ENCODE measurements at places on chromosomes 11 and 22.

DNA sequence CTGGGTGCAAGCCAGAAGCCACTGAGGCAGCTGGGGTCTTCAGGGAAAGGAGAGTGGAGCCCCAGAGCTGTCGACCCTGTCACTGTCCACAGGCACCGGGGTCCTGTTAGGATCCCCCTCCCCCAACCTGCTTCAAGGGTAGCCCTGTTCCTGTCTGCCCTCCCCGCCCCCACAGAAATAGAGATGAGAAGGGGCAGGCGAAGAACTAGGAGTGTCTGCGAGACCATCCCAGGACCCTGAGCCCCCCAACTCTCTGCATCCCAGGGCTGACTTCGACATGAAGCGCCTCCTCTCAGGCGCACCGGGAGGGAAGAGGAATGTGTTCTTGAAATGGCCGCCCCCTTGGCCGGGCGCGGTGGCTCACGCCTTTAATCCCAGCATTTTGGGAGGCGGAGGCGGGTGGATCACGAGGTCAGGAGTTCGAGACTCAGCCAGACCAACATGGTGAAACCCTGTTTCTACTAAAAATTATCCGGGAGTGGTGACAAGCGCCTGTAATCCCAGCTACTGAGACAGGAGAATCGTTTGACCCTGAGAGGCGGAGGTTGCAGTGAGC, 607 bp upstream of the ZNF70 start:
- DNase-seq, result no peak

- DNase-seq, result peak; percentile 5
Observed at GRCh38 chr11:21866781-21867180, 326.1 kb upstream of the ANO5 start.

DNA sequence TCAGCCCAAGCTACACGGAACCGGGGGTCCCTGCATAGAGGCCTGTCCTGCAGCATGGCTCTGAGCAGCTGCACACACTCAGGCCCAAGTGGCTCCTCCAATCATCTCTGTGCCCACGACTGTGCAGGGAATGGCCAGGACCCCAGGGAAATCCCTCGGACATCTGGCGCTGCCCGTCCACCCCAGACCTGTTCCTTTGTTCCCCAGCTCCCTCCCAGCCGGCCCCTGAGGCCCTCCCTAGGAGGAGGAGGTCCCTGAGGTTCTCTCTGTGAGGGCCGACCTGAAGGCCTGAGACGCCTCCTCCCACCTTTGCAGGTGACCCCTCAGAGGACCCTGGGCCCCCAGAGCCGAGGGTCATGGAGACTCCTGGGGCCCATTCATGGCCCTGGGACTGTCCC, 1.1 kb downstream of the MLC1 start:
- no peak for DNase-seq

GRCh38 chr11:113554526-113554925, 79.3 kb upstream of the DRD2 start:
- no peak for DNase-seq

DNA sequence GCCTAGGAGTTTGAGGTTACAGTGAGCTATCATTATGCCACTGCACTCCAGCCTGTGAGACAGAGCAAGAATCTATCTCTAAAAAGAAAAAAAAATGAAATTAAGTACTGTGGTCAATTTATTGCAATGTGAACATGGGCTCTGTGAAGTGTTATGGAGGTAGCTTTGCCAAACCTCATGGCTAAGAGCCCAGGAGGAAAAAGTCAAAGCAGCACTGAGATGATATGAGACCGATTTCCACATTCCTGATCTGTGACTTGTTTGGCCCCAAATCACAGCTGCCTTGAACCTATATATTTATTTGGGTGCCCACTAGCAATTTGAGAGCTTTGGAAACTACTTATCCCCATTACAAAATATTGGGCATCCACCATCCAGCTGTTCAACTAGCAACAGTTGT, 29.8 kb upstream of the TMEM135 start:
- DNase-seq, result no peak

GRCh38 chr22:35596821-35597220, 20.3 kb downstream of the MB start:
- DNase-seq, result no peak

DNA sequence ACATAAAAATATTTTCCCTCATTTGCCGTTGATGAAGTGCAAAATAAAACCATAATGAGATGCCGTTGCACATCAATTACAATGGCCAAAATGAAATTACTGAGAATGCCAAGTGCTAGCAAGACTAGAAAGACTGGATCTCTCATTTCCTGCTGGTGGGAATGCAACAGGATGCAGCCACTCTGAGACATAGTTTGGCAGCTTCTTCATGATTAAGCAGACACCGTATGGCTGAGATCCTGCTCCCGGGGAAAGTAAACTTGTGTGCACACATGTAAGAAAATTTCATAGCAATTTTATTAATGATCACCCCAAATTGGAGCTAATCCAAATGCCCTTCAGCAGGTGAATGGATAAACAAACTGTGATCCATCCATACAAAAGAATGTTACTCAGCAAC, 1013.2 kb downstream of the TBC1D22A start:
- DNase-seq, result no peak

Measured in NCI-H748 treated with DMSO at 0.1 percent for 48 hours (cell line).